Gastroesophageal sphincter (tissue), 4 donors: ENCODE measurements at places on chromosomes 6 and 20.
A peak's percentile ranks its signal among the peaks of the same experiment; 100 is the strongest.

GRCh38 chr6:139580592-139581484, 206.4 kb upstream of the CITED2 start:
- no peak for ATAC-seq

GRCh38 chr6:24931718-24932691, 3.8 kb downstream of the RIPOR2 start:
- no peak for ATAC-seq

- no peak for ATAC-seq
Measured at GRCh38 chr6:159067334-159067733, 22.5 kb upstream of the TAGAP start.

GRCh38 chr20:11350126-11351005, 567.3 kb upstream of the BTBD3 start:
- peak; percentile 79 for ATAC-seq

GRCh38 chr6:56104591-56104990, 142.8 kb downstream of the COL21A1 start:
- no peak for ATAC-seq

DNA sequence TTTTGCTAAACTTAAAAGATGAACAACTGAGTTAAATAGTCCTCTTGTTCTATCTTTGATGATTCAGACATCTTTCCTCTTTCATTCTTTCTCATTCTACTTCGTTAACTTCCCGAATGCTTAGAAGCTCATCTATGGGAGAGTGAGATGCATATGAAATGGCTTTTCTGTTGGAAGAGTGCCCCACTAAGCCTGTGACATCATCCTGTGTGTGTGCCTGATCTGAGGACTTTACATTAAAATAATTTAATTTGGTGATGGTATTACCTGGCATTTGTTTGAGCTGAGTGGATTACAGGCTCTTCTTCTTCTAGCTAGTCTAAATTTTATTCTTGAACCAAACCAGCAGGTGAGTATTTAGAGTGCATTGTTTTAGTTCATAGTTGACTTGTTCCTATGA, 626.5 kb downstream of the QKI start:
- ATAC-seq, result no peak

DNA sequence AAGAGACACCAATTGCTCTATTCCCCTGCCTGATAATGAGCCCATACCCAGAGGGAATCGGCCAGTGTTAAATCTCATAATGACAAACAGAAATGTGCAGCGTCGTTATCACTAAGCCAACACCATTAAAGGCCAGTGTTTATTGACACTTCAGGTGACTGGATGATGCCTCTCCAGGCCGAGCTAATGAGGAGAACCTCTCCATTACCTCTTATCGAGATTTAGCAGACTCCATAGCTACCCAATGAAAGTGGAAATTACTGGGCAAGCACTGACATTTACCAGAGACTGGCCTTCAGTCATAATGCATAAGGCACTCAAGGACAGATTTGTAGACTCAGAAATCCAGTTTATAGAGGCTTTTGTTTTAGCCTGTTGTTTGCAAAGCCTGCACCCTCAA, 669.5 kb downstream of the MAFB start:
- ATAC-seq, result no peak

- ATAC-seq, result no peak
Measured at GRCh38 chr6:16256781-16257180, 18.4 kb downstream of the GMPR start.

- ATAC-seq, result no peak
Measured at GRCh38 chr6:139027620-139028182, 844 bp upstream of the ABRACL start.

GRCh38 chr20:5072756-5073659, 46.8 kb downstream of the PCNA start:
- peak; percentile 92 for ATAC-seq

DNA sequence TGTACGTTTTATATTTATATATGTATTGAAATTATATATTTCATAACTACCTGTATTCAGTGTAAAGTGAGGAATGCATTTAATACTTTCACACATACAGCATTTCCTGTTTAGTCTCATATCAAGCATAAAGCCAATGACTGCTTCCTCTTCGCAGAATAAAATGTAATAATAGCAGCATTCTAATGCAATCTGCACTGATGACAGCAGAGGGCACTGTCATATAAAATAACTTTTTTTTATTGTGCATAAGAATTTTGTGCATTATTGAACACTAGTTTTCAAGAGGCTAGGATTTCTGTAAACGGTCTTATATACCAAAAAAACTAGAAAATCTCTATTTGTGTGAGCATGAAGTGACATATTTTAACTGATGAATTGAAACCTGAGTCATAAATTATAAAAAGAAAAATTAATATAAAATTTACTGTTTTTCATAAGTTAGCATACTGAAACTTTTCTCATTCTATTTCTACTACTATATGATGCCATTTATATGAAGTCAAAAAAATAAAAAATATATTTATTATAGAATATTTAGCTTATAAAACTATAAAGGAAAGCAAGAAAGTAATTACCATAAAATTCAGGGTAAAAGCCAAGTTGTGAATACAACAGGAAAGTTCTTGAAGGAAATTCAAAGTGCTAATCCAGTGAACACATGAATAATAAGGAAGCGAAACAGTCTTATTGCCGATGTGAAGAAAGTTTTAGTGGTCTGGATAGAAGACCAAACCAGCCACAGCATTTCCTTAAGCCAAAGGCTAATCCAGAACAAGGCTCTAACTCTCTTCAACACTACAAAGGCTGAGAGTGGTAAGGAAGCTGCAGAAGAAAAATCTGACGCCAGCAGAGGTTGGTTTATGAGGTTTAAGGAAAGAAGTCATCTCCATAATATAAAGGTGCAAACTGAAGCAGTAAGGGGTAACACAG, 36.3 kb downstream of the RNF146 start:
- ATAC-seq, result no peak

GRCh38 chr6:43842231-43842794, 72.3 kb downstream of the VEGFA start:
- no peak for ATAC-seq

DNA sequence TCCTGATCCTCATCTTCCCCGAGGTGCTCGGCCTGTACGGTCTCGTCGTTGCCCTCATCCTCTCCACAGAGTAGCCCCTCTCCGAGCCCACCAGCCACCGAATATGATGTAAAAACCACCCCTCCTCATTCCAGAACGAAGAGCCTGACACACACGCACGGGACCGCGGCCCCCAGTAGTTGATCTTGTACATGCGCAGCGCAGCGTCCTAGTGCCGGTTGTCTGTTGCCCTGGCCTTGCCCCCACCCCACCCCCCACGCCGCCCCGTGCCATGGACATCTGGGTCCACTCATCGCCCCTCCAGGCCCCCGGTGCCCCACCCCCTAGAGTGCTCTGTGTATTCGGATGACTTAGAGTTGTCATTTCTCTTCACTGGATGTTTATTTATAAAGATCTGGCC, 5.2 kb upstream of the PRPH2 start:
- ATAC-seq, result no peak

GRCh38 chr20:23165307-23165750, 79.2 kb upstream of the CD93 start:
- no peak for ATAC-seq

GRCh38 chr20:61891916-61892649, 173.6 kb downstream of the TAF4 start:
- ATAC-seq, result no peak

GRCh38 chr6:109362102-109362884, 20.0 kb downstream of the CD164 start:
- ATAC-seq, result no peak

DNA sequence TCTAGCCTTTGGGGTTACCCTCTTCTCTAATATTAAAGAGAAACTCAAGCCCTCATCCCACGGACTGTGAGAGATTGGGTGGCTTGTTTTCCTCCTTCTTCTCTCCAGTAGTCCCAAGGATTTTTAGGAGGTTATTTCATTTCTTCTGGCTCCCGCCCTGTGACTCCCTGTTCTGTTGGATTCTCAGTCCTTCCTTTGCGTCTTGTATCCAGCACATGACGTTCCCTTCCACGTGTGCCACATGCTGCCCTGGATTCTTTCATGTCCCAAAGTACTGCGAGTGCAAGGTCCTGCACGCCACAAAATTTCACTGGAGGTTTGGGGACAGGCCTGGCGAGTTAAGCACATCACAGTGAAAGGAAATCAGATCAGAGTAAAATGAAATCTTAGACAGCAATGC, 213.4 kb downstream of the PACRG start:
- ATAC-seq, result no peak

GRCh38 chr6:3013486-3013885, 13.8 kb downstream of the NQO2 start:
- no peak for ATAC-seq

- no peak for ATAC-seq
Measured at GRCh38 chr6:74177506-74177905, 481.5 kb downstream of the CD109 start.

- ATAC-seq, result no peak
Measured at GRCh38 chr6:20134613-20135012, 77.7 kb downstream of the MBOAT1 start.
